ENCODE measurements at places on chromosomes 13 and 19.

DNA sequence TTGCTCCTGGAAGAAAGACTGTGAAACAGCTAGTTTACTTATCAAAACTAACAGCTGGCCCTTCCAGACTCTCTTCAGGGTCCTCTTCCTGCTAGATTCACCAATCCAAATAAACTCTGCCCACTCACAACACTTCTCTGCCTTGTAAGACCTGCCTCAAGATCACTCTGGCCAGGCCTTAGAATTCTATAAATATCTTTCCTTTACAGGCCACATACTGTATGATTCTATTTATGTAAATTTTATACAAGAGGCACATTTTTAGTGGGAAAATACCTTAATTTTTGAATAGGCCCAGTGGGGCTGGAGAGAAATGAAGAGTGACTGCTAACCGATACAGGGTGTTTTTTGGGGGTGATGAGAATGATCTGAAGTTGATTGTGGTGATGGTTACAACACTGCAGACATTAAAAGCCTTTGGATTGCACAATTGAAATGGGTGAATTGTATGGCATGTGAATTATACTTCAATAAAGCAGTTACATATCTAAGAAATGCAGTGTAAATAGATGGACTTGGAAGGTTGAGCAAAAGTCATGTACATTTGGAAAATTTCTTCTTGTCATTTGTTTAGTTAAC lies 141.8 kb downstream of the GPC5 start:
- DNase-seq, result no peak

DNA sequence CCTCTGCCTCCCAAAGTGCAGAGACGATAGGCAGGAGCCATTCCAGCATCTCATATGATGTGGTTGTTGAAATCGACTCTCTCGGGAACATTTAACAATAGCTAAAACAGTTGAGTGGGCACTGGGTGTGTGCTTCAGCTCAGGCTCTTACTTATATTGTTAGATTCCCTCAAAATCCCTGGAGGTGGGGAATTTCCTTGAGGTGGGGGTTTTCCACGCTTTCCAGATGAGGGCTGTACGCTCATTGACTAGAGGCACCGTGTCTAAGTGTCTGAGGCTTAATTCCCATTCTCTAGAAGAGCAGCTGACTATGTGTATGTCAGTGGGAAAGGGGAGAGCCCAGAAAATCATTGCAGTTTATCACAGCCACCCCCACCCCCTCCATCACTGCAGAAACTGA lies 10.8 kb upstream of the GRAMD1A start:
- no peak for DNase-seq

- DNase-seq, result no peak
These were observed 1.2 kb downstream of the GPR12 start for GRCh38 chr13:26759249-26759906.

DNA sequence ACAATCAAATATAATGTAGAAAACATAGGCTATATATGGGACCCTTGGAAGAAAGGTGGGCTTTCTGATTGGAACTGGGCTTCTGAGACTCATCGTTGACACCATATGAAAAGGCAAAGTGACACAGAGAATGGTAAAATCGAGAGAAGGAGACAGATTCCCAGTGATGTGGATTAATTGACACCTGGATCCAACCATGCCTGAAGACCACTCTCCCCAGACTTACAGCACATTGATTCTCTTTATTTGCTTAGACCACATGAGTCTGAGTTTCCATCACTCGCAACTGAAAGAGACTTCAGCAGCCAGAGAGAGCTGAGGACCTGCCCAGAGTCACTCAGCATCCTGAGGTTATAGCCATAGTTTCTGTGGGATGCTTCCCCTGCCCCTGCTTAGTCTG lies 6.0 kb downstream of the CYP4F11 start:
- DNase-seq, result no peak

DNA sequence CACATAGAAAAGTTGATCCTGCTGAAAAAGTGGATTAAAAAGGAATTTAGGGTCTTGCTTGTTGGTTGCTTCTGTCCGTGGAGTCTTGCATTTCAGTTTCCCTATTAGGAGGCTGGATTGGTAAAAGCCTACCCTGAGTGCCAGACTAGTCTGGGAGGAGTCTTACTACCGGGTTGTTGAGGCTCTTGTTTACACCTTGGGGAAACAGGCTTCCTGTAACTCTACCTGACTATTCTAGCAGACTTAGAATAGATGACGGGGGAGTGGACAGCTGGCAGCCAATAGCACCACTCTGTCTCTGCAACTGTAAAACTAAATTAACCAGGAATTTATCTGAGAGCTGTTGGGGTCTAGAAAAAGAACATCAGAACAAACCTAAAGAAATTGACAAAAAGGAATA lies 11.3 kb upstream of the MPHOSPH8 start:
- DNase-seq, result no peak

DNA sequence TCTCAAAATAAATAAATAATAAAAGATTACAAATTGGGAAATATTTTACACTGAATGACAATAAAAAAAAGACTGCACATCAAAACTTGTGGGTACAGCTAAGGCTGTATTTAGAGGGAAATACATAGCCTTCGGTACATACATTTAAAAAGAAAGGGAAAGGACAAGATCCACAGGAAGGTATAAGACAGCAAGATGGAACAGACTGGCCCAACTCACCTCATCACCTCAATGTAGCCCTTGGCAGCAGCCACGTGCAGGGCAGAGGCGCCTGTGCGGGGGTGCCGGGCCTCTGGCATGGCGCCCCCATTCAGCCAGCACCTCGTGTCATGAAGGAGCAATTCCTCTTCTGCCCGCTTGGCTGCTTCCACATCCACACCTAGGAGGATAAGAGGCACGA lies 14.2 kb downstream of the PPP1R12C start:
- DNase-seq, result no peak
